ENCODE measurements at places on chromosomes 4 and X.

DNA sequence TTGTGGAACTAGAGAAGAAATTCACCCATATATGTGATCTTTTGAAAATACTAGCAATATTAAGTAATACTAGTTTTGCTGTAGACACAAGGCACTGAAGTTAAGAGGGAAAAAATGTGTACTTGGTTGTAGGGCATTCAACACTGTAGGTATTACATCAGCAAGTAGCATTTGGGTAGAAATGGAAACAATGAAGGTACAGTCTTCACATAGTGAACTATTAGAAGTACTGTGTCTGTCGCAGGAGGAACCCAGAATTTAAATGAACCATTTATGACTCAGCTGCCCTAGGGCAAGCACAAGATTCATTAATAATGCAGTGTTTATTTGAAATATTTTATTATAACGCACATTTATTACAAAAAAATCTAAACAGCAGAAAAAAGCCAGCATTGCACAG, 572.7 kb upstream of the TENM3 start:
- no peak overlapping the region for H3K4me3 ChIP-seq
- no peaks in the 10 kb centered on the region for H3K36me3 ChIP-seq
- H3K27me3 ChIP-seq: no peaks in the 10 kb centered on the region
- no peaks in the 10 kb centered on the region for H3K4me1 ChIP-seq

DNA sequence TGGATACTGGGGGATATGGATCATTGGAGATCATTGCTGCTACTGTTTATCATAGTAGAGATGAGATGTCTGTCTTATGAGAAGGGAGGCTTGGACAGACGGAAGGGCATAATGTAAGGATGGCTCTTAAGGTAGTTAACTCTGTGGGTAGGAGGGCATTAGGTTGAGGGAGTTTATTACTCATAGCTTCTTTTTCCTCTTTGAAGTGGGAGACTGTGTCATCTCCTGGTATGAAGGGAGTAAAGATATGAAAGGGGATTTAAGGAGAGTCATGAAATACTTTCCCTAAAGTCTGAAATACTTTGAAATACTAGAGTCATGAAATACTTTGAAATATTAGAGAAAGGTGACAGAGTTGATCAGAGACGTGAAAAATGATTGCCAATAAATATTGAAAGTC, 255.5 kb upstream of the PITX2 start:
- H3K4me1 ChIP-seq: no peaks in the 10 kb centered on the region
- H3K27ac ChIP-seq: no peak overlapping the region
- H3K36me3 ChIP-seq: no peaks in the 10 kb centered on the region
- H3K4me3 ChIP-seq: no peak overlapping the region
- DNase-seq: no peak
- peaks cover 37% of the 10 kb centered on the region for H3K27me3 ChIP-seq

- peaks cover 10% of the 10 kb centered on the region for H3K4me1 ChIP-seq
- peak overlapping the region; percentile 71 for H3K4me3 ChIP-seq
- H3K27me3 ChIP-seq: peaks cover 11% of the 10 kb centered on the region
These were observed 6.5 kb downstream of the ZFYVE28 start for GRCh38 chr4:2411786-2412510.

GRCh38 chr4:40612831-40613230, 16.8 kb downstream of the RBM47 start:
- no peak for DNase-seq
- no peak overlapping the region for H3K4me3 ChIP-seq
- no peaks in the 10 kb centered on the region for H3K27me3 ChIP-seq
- no peaks in the 10 kb centered on the region for H3K4me1 ChIP-seq
- H3K36me3 ChIP-seq: no peaks in the 10 kb centered on the region

- H3K36me3 ChIP-seq: peaks cover 15% of the 10 kb centered on the region
- no peak overlapping the region for H3K27ac ChIP-seq
- H3K4me3 ChIP-seq: no peak overlapping the region
- no peak for DNase-seq
- peaks cover 27% of the 10 kb centered on the region for H3K27me3 ChIP-seq
These were observed 13.7 kb downstream of the MED14 start for GRCh38 chrX:40721489-40722106.

DNA sequence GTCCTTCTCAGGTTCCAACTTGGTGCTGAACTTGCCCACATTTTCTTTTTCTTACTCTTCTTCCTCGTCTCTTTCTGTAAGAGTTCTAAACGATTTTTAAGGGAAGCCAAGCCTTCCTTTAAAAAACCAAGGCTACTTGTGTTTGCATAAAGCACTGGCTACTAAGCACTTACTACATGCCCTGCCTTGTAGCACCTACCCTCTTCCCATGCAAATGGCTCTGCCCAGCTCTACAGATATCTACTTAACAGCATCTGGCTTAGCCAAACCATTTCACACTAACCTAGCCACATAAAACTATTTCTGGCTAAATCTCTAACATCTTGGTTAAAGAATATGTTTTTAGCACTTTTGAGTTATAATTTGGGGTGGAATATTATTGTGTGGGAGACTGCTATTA, 26.9 kb upstream of the ARMCX2 start:
- no peak overlapping the region for H3K27ac ChIP-seq
- H3K27me3 ChIP-seq: peaks cover 88% of the 10 kb centered on the region
- no peak overlapping the region for H3K4me3 ChIP-seq
- H3K4me1 ChIP-seq: no peaks in the 10 kb centered on the region
